Fibroblast of pulmonary artery (primary cell): ENCODE measurements at places on chromosomes 11 and 22.

DNA sequence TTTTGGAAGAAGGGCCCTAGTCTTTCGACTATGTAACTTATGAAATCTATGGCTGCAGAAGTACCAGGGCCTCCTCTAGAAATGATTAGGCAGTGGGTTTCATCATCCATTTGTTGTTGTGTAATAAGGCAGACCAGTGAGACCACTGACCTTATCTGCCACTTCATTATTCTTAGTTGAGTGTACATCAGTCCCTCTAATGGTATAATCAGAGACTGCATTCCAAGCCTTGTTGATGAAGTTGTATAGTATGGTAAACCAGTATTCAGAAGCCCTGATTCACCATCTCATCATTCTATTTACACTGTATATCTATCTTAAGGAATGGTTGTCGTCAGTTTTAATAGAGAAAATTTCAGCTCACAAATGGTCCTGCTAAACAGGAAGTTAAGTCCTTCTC, 32.2 kb upstream of the GRIA4 start:
- DNase-seq = peak; percentile 34

DNA sequence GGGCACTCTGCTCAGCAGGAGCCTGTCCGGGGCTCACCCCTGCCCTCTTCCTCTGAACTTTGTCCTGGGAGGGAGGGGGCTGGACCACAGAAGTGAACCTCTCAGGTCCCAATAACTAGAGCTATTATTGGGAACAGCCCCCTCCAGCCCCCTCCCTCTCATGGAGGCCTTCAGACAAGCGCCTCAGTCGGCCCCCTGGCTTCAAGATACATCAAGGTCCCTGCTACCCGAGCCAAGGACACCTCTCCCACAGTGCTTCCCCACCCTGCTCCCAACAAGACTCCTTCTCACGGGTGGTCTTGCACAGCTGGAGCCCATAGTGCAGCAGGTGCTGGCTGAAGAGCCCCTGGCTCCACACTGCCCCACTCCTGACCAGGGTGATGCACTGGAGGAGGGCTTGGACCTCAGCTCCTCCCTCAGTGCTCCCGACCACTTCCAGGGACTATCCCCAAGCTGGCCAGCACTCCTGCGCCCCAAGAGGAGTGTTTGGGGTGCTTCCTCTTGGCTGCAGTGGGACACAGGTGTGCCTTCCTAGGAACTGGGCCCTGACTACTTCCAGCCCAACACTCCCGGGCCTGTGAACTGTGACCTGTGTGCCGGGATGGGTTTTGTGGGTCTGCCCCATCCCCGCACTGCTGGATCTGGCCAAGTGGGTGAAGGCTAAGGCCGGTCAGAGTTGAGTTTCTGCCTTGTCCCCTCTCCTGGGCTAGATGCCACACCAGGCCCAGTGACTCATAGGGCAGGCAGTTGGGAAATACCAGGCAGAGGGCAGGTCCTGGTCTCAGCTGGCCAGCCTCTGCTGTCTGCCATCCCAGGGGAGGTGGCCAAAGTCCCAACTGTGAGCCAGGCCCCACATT, 2.2 kb downstream of the PNPLA2 start:
- peak; percentile 63 for DNase-seq

- peak; percentile 44 for DNase-seq
Measured at GRCh38 chr11:35980686-35981390, 37.0 kb downstream of the LDLRAD3 start.

DNA sequence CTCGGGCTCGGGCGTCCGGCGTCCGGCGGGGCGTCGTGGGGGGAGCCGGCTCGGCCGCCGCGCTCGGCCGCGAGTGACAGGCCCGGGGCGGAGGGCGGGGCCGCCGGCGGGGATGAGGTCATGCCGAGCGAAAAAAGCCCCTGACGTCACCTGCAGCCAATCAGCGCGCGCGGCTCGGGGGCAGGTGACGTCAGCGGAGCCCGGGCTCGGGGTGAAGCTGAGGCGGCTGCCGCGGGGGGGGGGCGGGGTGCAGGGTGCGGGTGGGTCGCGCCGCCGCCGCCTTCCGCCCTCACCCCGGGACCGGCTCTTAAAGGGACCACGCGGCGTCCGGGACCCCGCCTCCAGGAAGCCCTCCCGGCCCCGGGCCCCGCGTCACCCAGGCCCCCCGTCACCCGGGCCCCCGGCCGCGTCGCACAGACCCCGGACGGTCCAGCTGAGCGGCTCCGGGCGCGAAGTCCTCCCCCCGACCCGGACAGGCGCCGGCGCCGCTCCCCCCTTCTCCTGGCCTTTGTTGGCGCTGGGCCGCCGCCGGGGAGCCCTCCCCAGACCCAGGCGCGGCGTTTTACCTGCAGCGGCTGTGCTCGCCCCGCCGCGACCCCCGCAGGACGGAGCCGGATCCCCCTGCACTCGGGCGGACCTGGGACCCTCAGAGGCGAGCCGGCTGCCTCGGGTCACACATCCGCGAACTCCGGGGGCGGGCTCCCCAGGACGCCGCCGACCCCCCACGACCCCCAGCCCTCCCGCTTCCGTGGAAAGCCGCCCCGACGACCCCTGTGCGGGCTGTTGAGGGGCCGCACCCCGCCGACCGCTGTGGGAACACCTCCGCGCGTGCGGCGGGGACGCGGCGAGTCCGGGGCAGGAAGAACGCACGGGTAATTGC, at the start of gene DUSP8:
Gene DUSP8 (minus strand): TSS at position 75 of the 880 bp plus-strand sequence. CDS start 6,445 bp downstream, outside the sequence.
- peak; percentile 82 for DNase-seq

GRCh38 chr22:37112084-37112728, 2.7 kb upstream of the TMPRSS6 start:
- DNase-seq = no peak

DNA sequence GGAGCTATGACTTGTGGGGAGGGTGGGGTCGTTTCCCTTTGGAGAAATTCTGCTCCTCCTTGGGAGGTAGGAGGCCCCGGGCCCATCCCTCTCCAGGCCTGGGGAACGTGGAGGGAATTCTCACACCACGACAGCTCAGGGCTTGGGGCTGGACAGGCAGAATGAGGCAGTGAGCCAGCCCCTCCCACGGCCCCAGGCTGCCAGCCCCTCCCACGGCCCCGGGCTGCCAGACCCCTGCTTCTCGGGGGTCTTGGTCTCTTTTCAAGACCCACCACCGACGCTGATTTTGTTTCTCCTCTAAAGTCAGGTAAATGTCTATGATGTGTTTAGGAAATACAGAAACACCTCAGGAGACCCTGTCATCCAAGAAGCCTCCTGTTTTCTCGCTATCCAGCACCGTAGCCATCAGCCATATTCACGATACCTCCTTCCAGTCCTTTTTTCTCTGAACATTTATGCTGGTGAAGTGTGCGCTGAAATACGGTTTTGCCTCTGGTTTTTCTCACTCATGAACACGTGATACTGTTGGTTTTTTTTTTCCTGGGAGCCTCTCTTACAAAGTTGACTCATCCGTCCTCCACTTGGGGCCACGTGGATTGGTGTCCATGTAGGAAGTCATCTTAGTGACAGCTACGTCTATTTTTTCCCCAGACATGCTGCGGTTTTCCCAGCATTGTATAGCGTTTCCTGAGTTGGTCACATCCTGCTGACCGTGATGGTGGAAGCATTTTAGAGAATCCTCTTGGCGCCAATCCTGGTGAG, 1219.6 kb downstream of the BRD1 start:
- no peak for DNase-seq
